CD4-positive, alpha-beta T cell treated with Interleukin-4 for 4 hours (primary cell): ENCODE measurements at places on chromosomes 2 and 18.

GRCh38 chr2:32442020-32442467, 85.2 kb downstream of the BIRC6 start:
- no peak for DNase-seq

DNA sequence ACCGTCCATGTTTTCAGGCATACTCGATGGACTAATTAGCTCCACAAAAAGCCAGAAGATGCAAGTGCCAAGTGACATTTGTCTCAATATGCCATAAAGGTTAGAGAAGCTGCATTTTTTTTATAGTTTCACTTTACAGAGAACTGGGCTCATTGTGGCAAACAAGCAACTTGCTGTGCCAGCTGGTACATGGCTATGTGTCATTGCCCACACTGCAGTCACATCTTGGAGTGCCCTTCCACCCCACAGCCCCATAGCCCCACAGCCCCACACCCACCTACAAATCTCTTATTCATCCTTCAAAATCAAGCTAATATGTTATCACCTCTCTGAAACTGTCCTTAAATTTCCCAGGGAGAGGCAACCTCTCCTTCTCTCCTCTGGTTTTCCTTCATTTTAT, 451.9 kb downstream of the ARHGAP15 start:
- DNase-seq, result no peak

DNA sequence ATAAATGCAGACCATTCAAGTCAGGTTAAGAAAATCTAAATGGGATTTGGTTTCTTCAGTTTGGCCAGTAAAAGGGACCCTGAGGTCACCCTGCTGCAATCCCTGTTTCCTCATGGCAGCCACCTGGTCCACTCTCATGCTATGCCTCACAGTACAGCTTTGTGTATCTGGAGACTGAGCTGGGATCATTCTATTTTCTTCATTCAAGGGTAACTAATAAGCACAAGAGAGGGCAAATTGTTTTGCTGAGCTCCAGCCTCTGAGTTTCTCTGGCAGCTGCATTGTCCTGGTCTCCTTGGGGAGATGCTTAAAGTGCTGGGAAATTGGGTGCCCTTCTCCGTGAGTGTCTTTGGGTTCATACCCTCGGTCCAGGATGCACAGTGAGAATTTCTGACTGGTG, 18.5 kb upstream of the BCL2L11 start:
- DNase-seq, result no peak

- no peak for DNase-seq
These were observed 75.9 kb downstream of the BABAM2 start for GRCh38 chr2:27966466-27966865.

- DNase-seq, result no peak
These were observed 128.7 kb downstream of the MAIP1 start for GRCh38 chr2:200084036-200084435.

- DNase-seq, result no peak
These were observed 12.2 kb upstream of the POU3F3 start for GRCh38 chr2:104841744-104842143.

DNA sequence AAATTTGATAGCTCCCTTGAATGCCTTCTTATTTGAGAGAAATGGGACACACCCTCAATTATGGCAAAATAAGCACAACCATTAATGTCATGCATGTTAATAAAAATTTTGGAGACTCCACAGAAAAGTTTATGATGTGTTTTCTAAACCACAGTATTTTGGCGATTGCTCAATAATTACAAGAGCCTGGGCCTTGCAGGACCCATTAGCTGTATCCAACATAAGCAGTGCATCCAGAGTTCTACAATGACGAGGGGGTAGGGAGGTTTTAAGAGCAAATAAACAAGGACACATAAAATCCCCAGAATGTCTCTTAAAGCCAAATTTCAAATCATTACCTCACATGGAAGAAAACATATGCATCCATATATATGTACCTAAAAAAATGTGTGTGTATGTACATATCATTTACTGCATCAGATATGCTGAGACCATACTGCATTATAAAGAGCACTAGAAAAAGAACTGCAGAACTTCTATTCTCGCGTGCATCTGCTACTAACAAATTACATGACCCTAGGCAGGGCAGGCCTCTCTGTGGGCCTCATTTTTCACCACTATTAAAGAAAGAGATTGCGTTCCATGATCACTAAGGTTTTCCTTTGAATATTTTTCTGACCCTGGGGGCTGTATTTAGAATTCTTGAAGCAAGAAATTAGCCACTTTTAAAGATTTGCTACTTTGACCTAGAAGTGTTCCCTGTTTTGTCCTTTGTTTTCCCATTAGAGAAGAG, 38.0 kb downstream of the CMPK2 start:
- no peak for DNase-seq

GRCh38 chr18:4230450-4231168, 224.5 kb downstream of the DLGAP1 start:
- no peak for DNase-seq

- no peak for DNase-seq
These were observed 32.3 kb downstream of the EVA1A start for GRCh38 chr2:75528221-75528977.

- no peak for DNase-seq
These were observed 25.4 kb downstream of the DSG4 start for GRCh38 chr18:31402026-31402373.

- DNase-seq, result peak; percentile 26
These were observed 3.1 kb upstream of the MOB1A start for GRCh38 chr2:74181739-74182138.

DNA sequence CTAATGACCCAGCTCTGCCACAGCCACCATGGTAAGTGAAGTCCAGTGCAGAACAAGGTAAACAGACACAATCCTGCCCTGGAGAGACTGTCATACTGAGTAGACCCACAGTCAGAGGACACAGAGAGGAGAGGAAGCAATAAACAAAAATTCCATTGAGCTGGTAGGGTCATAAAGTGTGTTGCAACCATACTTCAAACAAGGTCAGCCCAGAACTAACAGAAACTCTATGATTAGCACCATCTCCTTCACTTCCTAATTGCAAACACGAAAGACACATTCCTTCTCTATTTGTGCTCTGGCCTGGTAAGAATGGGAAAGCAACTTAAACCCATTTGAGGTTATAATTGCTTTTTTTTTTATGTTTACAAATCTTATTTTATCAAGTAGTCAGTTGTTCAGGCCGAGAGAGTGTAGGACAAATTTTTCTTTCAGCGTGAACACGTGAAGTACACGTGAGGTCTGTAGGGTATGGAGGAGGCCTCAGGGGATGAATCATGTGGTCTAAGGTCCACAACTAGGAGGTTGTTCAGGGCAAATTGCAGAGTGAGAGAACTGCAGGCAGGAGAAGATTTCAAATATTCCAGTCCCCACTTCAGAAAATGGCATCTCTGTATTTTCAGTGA, 71.4 kb upstream of the GLS start:
- DNase-seq, result no peak

DNA sequence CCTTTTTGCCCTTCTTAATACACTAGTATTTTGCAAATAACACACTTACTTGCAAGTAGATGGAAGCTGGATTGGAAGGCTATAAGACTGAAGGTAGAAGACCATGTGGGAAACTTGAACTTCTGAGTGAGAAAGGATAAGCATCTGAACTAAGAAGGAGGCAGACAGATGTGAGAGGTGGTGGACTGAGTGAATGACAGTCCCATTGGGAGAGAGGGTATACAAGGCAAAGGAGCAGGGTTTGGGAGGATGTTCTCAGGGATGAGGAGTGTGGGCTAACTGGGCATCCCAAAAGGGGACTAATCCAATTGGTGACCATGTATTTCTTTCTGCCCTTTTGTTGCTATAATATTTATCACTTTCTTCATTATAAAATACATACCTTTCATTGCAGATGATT, 20.4 kb upstream of the SESTD1 start:
- DNase-seq, result no peak

DNA sequence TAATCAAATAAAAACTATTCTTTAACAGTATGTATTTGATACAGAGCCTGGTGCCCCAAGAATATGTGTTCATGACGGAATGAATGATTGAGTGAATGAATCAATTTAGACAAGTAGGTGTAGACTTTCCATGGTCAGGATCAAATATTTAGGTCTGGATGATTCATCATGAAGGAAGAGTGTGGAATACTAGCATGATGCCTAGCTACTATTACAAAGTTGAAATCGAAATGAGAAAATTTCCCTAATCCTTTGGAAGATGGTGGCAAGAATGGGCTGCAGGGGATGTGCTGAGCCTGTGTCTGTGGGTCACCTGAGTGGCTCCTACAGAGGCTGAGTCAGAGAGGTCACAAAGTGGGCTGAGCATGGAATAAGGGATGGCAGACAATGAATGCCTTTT, 3.1 kb upstream of the MALT1 start:
- no peak for DNase-seq

GRCh38 chr2:163213661-163214081, 375.1 kb upstream of the KCNH7 start:
- DNase-seq, result no peak

DNA sequence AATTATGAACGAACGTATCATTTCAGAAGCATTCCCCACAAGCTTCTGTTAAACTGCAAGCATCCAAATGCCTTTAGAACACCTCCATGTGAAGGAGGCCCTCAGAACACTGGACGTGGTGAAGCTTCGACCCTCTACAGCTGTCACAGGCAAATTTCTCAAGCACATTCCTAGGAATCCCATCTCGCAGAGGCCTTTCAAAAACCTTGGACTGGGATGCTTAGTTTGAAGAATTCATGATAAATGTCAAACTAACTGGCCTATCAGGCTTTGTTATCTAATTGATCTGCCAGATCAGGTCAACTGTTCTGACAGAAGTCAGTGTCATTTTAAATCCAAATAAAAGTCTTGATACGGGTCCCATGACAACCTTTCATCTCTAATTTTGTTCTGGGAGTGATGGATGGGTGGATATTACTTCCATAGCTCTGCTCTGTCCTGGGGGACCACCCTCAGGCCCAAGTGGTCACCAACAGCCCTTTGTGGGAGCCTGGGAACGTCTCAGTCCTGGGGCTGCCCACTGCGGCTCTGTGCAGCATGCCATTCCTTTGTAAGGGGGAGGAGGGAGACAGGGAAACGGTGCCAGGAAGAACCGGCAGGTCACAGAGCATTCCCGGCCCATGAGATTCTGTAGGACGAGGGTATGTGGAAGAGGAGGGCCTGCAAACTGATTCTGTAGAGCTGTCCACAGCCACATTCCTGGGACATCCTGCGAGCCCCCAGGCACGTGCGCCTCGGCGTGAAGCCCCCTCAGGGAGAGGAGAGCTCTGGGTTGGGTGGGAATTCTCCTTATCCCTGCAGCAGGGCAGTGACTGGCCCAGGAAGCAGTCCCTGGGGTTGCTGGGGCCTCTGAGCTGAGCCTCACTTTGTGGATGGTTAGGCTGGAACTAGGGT, 59.1 kb upstream of the PXDN start:
- DNase-seq, result no peak

- no peak for DNase-seq
These were observed 175.1 kb downstream of the ANKRD30B start for GRCh38 chr18:14922965-14923565.

GRCh38 chr2:9179572-9180201, 26.9 kb upstream of the ASAP2 start:
- no peak for DNase-seq

GRCh38 chr2:71166812-71167211, 36.4 kb downstream of the MPHOSPH10 start:
- no peak for DNase-seq

DNA sequence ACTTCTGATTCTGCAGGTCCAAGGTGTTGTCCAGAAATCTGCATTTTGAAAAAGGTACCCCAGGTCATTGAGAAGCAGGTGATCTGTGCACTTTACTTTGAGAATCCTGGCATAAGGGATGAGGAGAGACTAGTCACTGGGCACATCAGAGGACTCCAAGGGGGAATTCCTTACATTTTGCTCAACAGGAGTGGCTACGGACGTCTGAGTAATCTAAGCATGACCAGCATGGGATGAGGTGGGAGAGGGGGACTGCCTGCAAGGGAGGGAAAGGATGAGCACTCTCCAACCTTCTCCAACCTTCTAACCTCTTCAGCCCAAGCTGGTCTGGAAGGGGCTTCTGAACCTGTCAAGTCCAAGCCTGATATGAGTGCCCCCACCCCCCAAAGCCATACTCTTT, 55.5 kb downstream of the MARCHF4 start:
- DNase-seq, result no peak

DNA sequence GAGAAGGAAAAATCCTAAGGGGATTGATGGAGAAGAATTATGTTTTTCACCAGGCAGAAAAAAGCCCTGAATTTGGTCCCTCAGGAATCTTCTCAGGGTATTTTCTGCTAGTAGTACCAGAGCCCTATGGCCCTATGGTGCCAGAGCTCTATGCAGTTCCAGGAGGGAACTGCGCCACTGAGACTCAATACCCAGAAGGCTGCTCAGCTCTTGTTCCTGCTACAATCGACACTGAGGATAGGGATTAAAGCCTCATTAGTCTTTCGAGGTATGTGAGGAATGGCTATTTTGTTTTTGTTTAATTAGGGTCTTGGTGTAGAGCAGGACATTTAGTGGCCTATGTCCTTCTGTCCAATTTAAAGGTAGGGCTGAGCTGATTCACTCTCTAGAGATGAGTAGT, 21.7 kb upstream of the PPP3R1 start:
- DNase-seq, result no peak

DNA sequence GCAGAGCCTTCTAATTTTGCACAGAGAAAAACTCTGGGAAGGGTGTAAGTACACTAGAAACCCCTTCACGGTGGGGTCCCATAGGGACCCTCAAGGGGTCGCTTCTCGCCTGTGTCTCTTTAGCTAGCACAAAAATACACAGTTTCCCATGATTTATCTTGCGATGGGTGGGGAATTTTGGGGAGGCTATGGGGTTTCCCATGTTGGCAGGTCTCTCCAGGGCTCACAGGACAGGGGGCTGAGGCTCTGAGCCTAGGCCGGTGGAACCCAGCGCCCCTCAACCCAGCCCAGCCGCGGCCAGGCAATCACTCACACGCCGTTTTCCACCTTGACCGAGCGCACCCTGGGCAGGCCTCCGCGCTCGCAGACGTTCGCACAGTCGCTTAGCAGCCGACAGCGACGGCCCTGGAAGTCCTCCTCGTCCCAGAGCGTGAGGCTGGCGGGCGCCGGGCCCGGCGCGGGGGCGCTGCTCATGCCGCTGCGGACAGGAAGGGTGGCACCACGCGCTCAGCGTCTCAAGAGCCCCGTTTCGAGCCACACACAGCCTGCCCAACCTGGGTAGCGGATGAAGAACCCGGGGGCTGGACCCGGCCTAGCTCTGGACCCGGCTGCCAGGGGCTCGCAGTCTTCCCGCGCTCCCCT, 398 bp downstream of the CRYBA2 start:
- no peak for DNase-seq

- no peak for DNase-seq
These were observed 777.0 kb downstream of the CPS1 start for GRCh38 chr2:211333377-211333776.
